MV-4-11 (cell line): ENCODE measurements at places on chromosomes 4 and X.

- no peak for DNase-seq
Measured at GRCh38 chr4:181181331-181181730, 1061.9 kb upstream of the TENM3 start.

- DNase-seq, result no peak
Measured at GRCh38 chr4:65580551-65580950, 89.7 kb downstream of the EPHA5 start.

DNA sequence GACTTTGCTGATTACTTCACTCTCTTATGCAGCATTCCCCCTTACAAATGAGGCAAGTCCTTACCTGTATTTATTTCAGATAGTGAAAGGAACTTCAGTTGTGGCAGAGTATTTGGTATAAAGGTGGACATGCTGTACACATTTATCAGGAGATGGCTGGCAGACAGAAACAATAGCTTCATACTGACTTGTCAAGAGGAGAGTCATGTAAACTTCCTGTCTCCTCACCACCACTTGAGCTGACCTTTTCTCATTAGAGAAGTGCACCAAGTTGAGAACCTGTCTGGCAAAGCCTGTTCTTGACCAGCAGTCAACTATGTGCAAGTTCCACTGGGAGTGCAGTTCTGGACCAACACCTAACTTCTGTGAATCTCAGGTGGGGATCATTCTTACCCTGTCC lies 80.8 kb downstream of the LARP1B start:
- DNase-seq, result no peak

- no peak for DNase-seq
Measured at GRCh38 chr4:20318001-20318908, 66.5 kb downstream of the SLIT2 start.

- DNase-seq, result no peak
Measured at GRCh38 chr4:157293673-157294072, 73.1 kb downstream of the GRIA2 start.

DNA sequence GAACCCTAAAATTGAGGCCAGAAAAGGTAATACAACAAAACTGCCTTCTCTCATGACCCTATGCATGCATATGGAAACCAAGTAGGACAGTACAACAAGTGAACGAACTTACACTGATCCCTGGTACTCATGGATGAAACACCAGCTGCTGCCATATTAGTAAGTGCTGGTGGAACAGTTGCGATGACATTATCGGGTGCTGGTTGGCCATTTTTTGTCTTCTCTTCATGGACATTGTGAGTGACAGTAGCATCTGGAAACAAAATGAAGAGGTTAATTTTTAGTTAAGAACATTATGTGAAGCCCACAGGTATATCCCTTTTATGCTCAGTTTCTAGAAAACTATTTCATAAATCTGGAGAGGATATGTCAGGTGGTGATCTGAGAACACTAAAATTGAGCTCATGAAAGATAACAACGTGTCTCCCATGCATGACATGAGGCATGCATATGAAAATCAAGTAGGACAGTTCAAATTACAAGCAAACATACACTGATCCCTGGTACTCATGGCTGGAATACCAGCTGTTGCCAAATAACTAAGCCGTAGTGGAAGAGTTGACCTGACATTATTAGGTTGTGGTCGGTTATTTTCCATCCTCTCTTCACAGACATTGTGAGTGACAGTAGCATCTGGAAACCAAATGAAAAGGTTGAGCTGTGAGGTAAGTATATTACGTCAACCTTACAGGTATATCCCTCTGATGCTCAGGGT lies 74.2 kb upstream of the CT45A1 start:
- DNase-seq, result no peak

DNA sequence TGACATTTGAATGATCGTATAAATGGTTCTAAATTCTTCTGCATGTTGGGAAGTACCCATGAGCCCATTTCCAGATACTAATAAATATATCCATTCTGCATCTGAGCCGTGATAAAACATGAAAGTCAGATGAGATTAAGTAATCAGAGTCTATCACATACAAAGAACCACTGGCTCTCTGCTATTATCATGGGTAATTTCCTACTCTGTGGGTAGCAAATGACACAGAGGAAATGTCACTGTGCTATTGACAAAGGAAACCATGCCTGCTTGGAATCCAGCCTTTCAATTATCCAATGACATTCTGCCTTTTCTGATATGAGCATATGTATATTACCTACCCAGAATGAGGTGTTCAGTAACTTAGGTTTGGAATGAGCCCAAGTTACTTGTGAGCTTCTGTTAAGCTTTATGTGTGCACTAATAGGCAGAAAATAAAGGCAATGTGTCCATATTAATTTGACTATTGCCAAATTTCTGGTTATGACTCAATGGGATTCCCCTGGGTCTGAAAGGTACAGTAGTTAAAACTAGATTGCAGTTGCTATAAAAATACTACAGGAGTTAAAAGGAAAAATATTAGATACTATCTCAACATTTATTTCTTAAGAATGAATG lies 238.7 kb upstream of the KCNIP4 start:
- no peak for DNase-seq

DNA sequence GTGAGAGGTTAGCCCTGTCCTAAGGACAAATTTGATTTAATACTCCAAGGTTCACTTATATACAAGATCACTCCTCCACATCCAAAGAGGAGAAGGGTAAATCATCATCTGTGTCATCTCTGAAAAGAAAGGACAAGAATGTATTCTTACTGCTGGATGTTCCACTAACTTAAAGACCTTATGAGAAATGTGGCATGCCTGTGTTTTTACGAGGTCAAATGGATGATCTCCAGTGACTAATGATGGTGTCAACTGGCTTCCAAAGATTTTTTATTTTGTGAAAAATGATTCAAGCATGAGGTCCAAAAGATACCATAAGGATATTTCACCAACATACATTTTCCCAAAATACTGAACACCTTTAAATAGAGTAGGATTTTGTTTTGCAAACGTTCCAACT lies 143.4 kb downstream of the PTCHD1 start:
- DNase-seq, result no peak

DNA sequence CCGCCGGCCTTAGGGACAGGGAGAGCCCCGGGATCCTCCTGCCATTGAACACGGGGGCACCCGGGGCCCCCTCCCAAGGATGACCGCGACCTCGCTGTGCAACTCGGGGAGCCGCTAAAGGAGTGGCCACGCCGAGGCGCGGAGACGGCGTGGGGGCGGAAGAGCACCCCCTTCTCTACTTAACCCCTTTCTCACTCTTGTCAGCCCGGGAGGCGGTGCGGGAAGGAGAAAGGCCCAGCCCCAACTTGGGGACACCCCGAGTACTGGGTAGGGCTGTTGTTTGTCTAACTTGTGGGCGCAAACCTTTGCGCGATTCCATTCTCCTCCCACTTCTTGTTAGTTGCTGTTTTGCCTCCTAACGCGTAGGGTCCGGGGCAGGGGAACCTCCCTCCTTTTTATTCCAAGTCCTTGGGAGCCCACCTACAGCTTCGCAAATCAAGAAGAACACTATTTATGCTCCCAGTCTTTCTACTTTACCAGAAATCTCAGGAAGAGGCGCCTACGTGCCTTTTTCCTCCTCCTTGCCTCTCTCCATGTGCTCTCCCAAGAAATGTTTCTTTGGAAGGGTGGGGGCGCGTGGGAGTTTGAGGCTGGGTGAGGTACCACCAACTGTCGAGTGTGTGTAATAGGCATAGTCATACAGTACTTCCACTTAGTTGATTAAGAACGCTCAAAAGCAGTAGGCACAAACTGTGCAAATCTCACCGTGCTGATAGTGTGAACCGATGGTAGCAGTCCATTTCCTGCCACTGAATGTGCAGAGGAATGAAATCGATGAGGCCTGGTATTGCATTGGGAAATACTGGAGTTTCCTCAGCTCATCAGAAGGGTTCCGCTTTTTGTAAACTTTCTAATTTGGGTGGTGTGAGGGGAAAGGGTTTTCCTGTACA lies 813 bp downstream of the DIAPH2 start:
- DNase-seq, result peak; percentile 76

DNA sequence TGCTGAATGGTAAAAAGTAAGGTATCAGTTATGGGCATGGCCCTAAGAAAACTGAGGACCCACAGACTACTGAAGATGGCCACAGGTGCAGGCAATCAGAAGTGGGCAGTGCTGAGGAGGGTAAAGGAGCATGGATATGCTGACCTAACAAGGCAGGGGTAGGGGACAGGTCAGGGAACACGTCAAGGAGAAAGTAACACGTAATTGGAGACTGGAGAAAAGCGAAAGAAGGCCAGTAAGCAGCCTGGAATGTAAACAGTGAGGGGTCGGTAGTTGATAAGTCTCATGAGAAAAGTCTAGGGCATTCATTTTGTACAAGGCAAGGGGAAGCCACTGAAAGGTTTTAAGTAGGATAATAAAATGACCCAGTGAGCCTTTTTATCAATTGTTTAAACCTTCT lies 153.3 kb downstream of the PRDM5 start:
- DNase-seq, result no peak

GRCh38 chr4:2722033-2722432 lies 34.1 kb downstream of the TNIP2 start:
- no peak for DNase-seq
